Stimulated activated CD4-positive, alpha-beta T cell treated with anti-CD3 and anti-CD28 coated beads, Interleukin-2, amount 100 ng/mL, for 24 hours (primary cell): ENCODE measurements at places on chromosomes 13 and 19.
A peak's percentile ranks its signal among the peaks of the same experiment; 100 is the strongest.

DNA sequence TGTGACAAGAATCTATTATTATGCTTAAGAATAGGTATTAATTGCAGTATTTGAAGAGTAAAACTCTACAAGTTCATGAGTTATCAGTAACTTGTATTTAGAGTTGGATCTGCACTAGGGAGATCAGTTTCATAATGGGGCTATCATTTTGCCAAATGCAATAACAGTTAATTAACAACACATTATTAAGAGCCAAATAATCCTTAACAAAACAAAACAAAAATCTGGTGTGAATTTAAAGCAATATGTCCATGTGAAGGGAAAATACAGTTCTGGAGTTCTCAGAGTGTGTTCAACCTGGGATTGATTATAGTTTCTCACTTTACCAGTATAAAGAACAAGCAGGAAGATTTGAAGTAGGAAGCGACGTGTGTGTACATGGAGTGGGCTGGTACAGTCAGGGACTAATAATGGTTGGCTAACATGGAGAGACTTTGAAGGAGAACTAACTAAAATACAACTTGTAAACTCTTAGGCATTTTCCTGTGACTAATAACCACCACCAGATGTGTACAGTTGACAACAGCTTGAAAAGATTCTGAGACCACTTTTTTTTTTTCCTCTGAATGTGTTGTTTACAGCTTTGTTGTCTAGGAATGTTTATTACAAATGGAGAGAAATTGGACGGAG is 58.5 kb downstream of the POSTN start:
- DNase-seq = no peak

GRCh38 chr13:54687173-54687572 is 1658.6 kb downstream of the OLFM4 start:
- no peak for DNase-seq

GRCh38 chr19:12838182-12838885 is at the start of gene MAST1:
Gene MAST1 (plus strand): TSS chr19:12838515. CDS start chr19:12838573, 58 bp downstream.
- peak; percentile 68 for DNase-seq

- DNase-seq = no peak
Measured at GRCh38 chr19:32878988-32879387, 9.4 kb upstream of the SLC7A9 start.
